ENCODE measurements at places on chromosomes 13 and 19.

- no peak for DNase-seq
Observed at GRCh38 chr13:45325806-45326205, 15.2 kb downstream of the TPT1 start.

- DNase-seq: no peak
Observed at GRCh38 chr13:72823081-72823480, 41.1 kb downstream of the PIBF1 start.

- DNase-seq: no peak
Observed at GRCh38 chr13:99256283-99256682, 1.9 kb downstream of the GPR18 start.

- DNase-seq: no peak
Observed at GRCh38 chr19:47660435-47660832, 51.5 kb downstream of the BICRA start.

DNA sequence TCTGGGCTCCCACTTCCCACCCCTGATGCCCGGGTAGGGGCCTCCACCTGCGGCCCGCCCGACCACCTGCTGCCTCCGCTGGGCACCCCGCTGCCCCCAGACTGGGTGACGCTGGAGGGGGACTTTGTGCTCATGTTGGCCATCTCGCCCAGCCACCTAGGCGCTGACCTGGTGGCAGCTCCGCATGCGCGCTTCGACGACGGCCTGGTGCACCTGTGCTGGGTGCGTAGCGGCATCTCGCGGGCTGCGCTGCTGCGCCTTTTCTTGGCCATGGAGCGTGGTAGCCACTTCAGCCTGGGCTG is 7.9 kb downstream of the DBP start:
- DNase-seq: no peak

GRCh38 chr19:17448131-17448967 is at the start of gene TMEM221:
Gene TMEM221 (minus strand): TSS chr19:17448668. CDS start chr19:17448462, 206 bp downstream.
- no peak for DNase-seq

Measured in NCI-H1417 treated with DMSO at 0.1 percent for 48 hours (cell line).